ENCODE measurements at places on chromosomes 13 and 19.

- DNase-seq = no peak
These were observed at the start of gene TICAM1 for GRCh38 chr19:4831304-4831978. Gene TICAM1, minus strand, starts transcription at chr19:4831712. Its CDS starts 13,335 bp downstream, at chr19:4818377.

GRCh38 chr13:58620176-58620575 is 988.6 kb downstream of the PCDH17 start:
- no peak for DNase-seq

- no peak for DNase-seq
These were observed 13.1 kb upstream of the HIF3A start for GRCh38 chr19:46283771-46284170.

GRCh38 chr13:74867460-74867859 is 614.5 kb downstream of the TBC1D4 start:
- no peak for DNase-seq

DNA sequence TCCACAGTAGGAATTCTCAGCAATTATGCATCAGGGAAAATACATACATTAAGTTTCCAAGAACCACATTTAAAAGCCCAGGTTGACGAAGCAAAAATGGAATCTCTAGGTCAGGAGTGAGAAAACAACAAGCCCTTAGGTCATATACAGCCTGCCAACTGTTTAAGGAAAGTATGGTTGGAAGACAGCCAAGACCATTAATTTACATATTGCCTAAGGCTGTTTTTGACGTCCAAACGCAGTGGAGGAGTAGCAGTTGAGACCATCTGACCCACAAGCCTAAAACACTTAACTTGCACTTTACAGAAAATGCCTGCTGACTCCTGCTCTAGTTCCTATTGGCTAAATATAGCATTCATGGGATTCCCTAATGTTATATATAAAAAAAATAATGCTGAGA is 299.0 kb downstream of the ITGBL1 start:
- peak; percentile 54 for DNase-seq
